ENCODE measurements at places on chromosomes 11 and 22.
A peak's percentile ranks its signal among the peaks of the same experiment; 100 is the strongest.

DNA sequence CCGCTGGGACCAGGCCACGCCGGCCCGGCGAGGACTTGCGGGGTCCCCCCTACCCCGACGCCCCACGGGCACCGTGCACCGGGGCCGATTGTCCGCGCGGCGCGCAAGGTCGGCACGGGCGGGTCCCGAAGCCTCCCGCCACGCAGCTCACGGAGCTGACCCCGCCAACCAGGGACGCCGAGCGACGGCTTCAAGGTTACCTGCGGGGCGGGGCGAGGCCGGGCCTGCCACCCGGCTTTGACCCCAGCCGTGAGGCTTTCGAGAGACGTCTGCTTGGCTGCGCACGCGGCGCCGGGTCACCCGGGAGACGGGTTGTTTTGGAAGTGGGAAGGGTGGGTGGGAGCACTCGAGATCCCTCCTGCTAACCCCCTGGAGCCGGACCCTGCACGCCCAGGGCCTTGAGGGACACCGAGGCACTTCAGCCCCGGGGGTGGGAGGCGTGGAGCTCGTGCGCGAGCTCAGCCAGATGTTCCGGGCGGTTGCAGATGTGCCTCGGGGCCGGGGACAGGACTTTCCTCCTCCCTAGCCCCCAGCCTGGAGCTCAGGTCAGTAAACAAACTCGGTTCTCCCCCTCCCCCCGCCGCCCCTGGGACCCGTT, 3.2 kb upstream of the WNT11 start:
- peak; percentile 33 for DNase-seq

DNA sequence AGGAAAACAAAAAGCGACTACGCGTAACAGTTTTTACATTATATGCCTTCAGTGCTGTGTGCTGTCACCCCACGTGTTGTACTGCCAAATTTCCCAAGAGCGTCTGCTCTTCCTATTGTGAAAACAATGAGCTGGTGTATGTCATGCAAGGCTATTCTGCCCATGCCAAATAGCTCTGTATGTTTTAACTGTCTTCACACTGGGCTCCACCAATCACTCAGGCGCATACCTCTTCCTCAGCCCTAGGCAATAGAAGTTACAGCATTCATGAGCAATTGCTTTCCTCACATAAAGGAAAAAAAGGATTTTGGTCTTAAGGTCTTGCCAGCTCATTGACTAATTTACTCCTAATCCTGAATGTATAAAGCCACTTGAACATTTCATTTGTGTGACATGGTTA, 606.8 kb downstream of the NTM start:
- no peak for DNase-seq

GRCh38 chr11:130118165-130118564, 41.4 kb upstream of the ST14 start:
- no peak for DNase-seq

- no peak for DNase-seq
These were observed 31.9 kb downstream of the COMMD9 start for GRCh38 chr11:36257351-36257750.

- DNase-seq = no peak
These were observed 35.9 kb downstream of the ARAP1 start for GRCh38 chr11:72716290-72716689.

DNA sequence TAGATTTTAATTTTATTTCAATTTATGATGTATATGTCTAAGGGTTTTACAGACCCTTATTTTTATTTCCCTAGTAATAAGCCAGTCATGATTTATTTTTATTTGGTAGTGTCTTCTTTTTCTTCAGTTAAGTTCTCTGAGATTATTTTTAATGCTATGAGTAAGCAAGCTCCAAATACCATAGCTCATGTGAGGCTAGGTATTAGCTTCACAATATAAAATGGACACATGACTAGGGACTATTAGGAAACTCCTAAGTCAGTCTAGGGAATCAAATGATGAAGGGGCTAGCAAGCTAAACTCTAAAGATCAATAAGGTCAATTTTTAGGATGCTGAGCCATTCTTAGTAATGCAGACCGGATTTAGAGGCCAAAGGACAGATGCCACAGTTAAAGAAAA, 45.9 kb downstream of the CKAP5 start:
- DNase-seq = no peak

DNA sequence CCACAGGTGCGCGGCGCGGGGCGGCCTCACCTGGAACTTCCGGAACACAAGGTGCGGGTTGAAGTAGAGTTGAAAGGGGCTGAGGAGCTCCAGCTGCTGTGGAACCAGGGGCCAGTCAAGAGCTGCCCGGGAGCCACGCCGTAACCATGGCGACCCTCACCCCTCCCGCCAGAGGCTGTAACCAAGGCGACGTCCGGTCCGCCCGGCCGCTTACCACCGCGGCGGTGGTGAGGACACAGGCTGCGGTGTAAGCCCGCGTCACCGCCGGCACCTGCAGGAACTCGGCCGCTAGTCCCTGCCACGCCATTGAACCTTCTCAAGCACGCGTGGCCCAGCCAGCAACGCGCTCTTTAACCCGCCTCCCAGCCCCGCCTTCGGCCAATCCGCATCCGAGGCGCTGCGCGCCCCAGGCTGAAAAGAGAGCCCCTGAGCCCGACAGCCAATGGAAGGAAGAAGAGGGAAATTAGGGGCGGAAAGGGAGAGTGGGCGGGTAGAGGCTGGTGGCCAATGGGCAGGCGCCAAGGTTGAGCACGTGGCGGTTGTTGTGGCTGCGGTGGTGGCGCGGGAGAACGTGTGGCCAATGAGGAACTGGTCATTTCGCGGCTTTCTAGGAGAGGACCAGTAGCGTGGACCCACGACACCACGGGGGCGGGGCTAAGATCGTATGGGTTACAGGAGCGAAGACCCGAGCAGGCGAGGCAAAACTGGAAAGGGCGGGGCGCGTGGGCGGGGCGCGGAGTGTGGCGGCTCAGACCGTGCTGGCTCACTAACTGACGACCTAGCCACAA, at the start of gene DERL3:
Gene DERL3 (minus strand): TSS at position 326 of the 788 bp plus-strand sequence. CDS start 19 bp downstream, at position 307.
- peak; percentile 97 for DNase-seq

DNA sequence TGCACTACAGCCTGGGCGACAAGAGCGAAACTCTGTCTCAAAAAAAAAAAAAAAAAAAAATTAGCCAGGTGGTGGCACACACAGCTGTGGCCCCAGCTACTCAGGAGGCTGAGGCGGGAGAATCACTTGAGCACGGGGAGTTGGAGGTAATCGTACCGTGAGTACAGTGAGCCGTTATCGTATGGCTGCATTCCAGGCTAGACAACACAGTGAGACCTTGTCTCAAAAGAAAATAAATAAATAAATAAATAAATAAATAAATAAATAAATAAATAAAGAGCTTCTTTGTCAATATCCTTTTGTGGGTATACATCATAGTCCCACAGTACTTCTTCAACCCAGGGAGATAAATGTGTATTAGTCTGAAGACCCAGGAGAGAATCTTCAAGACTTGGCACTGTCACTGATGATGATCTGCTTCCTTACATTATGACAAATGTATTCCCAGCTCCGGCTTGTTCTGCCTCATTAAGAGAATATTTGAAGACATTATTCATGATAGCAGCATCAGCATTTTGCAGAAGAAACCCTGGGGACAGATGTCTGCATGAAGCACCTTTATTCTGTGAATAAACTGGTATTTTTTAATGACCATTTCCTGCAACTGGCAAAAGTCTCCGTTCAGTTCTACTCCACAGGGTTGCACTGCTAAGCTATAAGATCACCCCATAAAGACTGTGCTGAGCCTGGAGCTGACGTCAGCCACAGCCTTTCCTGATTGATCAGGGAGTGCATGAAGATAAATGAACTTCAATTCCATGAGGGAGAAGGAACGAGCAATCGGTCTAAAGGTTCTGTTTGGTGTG, 1.6 kb upstream of the ACY3 start:
- DNase-seq = no peak

- DNase-seq = no peak
These were observed 2.7 kb upstream of the OR2D2 start for GRCh38 chr11:6895010-6895409.

- DNase-seq = no peak
These were observed 3.1 kb downstream of the KCNJ5 start for GRCh38 chr11:128894286-128894681.

DNA sequence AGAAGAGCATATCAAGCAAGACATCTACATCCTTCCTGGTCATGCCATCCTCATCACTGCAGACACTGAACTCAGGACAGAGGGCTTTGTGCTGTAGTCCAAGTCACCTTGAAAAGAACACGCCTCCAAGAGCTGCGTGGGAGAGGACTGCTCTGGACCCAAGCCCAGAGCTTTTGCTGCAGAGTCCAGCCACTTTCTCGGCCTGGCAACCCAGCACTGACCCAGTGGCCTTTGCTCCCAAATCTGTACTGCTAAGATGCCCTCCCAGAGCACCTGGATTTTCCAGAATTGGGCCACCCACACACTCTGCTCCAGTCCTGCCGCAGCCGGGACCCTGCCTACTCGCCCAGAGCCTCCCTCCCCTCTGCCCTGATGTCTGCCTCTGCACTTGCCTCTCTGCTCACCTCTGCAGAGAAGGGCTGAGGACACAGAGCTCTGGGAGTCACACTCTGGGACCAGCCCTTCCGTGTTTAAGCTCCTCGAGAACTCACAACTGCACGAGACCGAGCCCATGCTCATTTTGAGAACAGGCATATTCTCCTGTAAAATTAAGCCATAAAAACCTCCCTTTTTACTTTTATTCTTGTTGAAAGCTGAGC, 83.8 kb upstream of the CSNK2A3 start:
- DNase-seq = no peak
